ENCODE measurements at places on chromosomes 3 and 15.

DNA sequence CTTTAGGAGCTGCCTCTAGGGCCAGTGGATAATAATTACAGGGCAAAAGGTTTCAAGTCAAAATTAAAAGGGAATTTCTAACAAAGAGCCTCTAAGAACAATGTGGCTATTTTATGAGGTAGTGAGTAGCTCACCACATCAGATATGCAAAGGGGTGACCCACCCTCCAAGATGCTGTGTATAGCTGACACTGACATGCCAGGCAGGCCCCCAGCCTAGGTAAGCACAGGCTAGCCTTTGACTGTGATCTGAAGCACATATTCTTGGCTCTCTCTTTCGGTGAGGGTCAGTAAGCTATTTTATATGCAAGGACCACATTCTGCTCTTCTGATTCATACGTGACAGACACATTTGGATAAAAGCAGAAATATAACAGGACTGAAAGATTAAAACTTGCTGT is 2.8 kb upstream of the THSD4 start:
- DNase-seq = no peak

DNA sequence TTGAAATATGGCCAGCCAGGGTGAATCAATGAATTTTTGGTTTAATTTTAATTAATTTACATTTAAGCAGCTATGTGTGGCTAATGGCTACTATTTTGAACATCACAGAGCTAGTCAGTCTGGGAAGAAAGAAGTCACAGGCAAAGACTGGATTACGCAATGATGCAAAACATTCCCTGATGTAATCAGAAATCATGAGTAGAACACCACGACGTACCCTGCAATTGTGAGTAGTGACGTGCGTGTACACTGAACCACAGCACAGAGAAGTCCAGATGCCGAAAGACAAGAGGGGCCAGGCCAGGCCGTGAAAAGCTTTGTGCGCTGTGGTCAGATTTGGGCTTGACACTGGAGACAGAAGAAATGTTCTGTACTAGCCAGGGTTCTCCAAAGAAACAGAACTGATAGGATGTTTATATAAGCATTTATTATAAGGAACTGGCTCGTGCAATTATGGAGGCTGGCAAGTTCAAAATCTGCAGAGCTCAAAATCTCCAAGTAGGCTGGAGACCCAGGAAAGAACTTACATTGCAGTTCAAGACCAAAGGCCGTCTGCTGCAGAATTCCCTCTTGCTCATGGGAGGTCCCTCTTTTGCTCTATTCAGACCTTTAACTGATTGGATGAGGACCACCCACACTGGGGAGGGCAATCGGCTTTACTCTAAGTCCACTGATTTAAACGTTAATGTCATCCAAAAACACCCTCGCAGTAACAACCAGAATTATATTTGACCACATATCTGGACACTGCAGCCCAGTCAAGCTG is 44.6 kb downstream of the SH3BP5 start:
- no peak for DNase-seq

DNA sequence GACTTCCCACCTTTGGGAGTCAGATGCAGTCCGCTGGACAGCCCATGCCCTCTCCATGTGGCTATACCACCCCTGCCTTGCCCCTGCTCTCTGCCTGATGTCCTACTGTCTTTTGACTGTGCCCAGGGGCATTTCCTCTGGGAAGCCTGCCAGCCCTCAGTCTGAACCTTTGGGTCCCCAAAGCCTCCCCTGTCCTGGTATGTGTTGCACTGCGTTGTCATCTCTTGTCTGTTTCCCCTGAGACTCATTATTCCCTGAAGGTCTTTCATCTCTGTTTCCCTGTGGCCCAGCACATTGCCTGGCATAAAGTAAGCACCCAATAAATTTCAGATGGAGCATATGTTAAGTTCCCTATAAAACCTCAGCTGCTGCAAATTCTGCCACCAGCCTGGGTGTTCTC is 236.6 kb upstream of the CTDSPL start:
- no peak for DNase-seq

DNA sequence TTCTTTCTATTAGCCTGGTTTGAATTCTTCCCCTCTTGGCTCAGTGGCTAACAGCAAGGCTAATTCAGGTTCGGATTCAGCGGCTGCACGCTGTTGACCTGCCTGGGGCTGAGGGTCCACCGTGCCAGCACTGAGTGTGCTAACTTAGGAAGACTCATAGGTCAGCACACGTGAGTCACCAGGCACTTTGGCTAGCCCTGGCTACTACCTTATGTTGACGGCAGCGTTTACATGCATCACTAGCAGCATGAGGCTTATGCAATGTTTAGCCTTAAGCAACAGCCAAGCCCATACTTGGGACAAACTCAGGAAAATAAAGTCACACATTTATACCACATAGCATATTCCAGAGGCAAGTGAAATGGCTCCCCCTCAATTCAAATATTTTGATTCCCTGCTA is 137.7 kb downstream of the RAB11A start:
- no peak for DNase-seq

- DNase-seq = no peak
Measured at GRCh38 chr3:125003859-125004595, 51.8 kb downstream of the HEG1 start.

DNA sequence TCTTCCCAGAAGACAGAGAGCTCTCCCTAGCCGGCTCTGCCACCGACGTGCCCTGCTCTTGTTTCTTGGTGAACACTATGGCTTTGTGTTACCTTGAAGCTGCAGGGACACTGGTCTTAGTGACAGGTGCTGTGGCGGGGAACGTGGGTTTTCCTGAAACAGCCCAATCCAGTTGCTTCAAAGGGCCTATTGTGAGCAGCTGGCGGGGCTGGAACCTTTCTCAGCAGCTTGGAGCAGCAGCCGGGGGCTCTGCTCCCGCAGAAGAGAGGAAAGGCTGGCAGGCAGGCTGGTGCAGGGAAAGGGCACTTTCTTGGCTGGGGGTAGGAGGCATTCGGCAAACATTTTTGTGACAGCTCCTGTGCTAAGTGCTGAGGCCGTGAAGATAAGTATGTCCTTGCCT is 12.8 kb downstream of the MYZAP start:
- DNase-seq = no peak

DNA sequence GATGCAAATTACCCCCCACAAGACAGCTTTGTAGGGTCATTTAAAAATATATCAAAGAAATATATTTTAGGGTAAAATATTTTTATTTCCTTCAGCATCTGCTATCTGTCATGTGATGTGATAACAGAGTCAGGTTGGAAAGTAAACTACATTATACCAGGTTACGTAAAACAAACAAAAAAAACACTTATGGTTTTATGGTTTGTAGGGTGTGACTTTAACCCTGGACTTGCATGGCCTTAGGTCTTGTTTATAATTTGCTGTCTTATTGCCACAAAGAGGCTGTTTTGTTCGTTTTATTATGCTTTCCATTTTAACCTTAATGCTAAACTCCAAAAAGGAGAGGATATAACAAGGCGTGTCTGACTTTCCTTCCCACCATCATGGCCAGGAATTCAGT is 244.5 kb upstream of the MME start:
- DNase-seq = no peak

DNA sequence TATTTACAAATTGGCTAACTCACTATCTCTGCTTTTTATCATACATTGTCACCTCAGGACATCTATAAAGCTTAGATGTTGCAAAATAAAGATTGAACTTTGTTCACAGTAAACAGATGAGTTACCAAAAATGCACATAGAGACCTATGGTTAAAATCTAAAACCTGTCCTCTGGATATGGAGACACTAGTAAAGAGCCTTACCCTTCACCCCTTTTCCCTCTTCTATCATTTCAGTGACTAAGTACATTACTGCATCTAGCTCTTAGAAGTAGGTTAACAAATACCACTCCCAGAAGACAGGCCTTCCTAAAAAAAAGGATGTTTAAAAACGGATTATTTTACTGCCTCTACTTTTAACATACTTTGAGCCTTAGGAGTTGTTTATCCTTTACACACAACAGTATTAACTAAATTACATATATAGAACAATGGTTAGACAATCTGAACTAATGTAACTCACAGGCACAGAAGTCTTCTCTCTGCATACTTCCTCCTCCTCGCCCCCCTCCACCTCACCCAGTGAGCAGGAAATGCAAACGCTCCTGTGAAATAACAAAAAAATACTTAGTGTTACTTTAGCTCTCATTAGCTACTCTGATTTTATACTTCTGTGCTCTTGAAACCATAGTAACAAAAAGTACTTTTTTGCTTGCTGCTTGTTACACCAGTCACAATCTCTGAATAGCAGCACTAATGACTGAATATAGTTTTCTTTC is 23.3 kb downstream of the IREB2 start:
- DNase-seq = no peak

DNA sequence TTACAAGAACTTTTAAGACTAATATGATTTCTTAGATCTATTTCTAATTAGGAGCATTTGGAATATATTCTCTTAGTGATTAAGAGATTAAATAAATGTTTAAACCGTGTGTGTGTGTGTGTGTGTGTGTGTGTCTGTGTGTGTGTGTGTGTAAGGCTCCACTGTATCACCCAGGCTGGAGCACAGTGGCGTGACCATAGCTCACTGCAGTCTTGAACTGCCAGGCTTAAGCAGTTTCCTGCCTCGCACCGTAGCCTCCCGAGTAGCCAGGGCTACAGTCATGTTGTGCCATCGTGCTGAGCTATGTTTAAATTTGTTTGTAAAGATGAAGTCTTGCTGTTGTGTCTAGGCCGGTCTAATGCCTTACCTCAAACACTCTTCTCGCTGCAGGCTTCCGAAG is 109.4 kb downstream of the KLHL25 start:
- DNase-seq = no peak

- DNase-seq = no peak
Measured at GRCh38 chr15:49079340-49080039, 33.2 kb upstream of the SECISBP2L start.

- no peak for DNase-seq
Measured at GRCh38 chr3:5233026-5233425, 45.5 kb downstream of the EDEM1 start.

GRCh38 chr15:33874156-33874555 is 94.1 kb upstream of the CHRM5 start:
- DNase-seq = no peak

GRCh38 chr15:56893364-56893678 is 25.1 kb upstream of the TCF12 start:
- no peak for DNase-seq

- peak; percentile 38 for DNase-seq
Measured at GRCh38 chr3:124876401-124876878, 10.7 kb downstream of the ITGB5 start.

DNA sequence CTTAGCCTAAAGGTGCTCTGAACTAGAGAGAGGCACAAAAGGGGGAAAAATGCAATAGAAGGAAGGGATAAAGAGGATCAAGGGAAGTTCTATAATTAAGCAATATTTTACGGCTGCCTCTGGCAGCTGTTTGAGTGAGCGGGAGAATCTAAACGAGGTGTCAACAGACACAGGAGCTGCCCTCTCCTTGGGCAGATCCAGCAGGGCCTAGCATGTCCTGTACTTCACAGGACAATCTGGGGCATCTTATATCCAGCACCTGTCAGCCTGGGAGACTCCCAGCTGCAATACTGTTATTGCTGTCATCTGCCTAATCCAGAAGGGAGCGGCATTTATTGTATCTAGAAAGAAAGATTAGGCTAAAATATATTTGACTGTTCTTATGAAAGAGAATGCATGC is 68.9 kb downstream of the WWTR1 start:
- no peak for DNase-seq

DNA sequence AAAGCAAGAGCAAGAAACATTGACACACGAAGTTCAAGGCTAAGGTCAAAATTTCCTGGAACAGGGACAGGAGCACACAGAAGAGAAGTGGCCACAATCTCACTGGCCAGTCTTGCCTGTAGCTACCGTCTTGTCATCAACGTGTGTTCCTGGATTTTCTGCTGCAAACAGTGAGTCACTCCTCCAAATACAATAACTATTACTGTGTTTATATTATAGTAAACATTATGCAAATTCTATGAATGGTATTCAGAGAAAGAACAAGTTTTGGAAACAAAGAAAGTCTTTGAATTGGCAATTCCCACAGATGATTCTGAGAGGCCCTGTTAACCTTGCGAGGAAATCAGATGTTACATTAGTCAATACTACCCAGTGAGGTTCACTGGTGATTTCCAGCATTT is 220.5 kb downstream of the FAM43A start:
- no peak for DNase-seq

DNA sequence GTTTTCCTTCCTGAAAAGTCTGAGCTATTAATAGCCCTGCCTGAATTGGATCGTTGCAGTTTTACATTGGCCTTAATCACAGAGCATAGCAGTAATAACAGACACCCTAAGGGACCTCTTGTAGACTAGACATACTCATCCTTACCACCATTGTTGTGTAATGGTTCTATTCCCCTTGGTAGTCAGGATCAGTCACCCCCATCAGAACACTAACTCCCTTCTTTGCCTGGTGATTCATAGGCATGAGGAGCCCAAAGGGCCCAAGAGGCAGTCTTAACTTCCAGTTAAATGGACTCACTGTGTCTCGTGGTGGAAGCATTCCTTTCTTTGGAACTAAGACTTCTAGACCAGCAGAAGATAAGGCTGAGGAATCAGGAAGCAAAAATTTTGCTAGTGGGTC is 20.2 kb downstream of the CGGBP1 start:
- no peak for DNase-seq
